ENCODE measurements at places on chromosomes 3 and 15.

DNA sequence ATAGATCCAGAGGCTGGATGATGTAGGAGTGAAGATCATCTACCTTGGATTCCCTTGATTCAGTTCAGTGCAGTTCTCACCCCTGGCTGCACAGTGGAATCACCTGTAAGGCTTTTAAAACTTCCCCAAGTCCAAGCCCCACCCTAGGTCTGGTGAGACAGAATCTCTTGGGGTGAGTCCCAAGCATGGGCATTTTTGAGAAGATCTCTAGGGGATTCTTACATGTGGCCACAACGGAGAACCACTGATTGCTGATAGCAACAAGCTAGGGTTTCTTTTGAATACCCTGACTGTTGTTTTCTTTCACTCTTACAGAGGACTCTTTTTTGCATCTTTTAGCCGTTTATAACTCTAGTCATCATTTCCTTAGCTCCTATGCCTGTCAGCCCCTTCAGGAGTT lies 204.9 kb upstream of the RASGRP1 start:
- DNase-seq, result no peak

- no peak for DNase-seq
These were observed 158.5 kb upstream of the TPM1 start for GRCh38 chr15:62883938-62884479.

DNA sequence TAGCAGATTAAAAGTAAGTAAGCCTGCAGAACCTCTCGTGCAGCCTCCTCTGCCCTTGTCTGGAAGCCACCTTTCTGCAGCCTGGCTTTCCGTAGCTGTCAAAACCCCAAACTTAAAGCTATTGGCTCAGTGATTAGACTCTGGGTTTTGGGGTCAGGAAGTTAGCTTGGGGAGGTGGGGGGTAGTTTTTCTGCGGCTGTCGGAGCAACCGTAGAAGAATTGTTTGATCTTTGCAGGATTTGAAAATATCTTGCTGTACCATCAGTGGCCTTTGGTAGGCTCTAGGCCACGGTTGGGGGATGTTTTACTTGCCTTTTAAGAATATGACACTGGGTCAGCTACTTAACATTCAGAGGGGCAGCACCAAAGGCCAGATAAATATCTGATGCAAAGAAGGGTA lies 88.4 kb upstream of the RASGRP1 start:
- no peak for DNase-seq

- no peak for DNase-seq
These were observed 224.2 kb downstream of the BCHE start for GRCh38 chr3:165613014-165613413.

GRCh38 chr15:64909546-64909945 lies 2.2 kb upstream of the ANKDD1A start:
- DNase-seq, result no peak

GRCh38 chr15:48674876-48675275 lies 29.4 kb upstream of the FBN1 start:
- no peak for DNase-seq

- no peak for DNase-seq
These were observed 320.2 kb upstream of the TBC1D5 start for GRCh38 chr3:18062657-18063025.

DNA sequence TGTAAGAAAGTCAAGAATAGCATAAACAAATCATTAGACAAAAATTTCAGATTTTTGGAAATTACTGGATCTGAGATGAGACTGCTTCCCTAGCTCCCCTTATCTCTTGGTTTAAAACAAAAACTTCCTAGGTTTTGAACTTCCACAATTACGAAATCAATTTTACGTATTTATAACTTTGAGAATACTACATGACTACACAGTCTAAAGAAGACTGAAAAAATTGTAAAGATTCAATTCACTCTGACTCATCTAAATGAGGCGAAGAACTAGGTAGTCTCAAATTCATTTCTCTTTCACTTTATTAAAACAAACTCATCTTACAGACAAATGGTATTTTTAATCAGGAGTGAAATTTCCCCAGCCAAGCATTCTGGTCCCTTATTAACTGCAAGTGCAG lies 10.3 kb downstream of the CCDC54 start:
- DNase-seq, result no peak

DNA sequence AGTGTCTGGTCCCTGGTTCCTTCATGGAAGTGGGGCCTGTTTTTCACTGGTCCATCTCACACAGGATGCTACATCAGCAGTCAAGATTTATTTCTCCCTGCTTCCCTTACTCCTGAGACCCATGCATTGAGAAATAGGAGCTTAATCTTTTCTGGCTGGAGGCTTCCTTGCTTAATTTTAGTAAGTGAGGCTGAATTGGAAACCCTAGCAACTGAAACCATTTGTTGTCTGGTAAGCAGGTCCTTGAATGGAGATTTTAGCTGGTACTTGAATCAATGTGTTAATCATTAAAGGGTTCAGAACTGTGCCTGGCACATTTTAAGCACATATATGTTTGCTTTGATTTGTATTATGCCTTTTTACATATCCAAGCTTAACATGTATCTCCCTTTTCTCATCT lies 20.2 kb upstream of the MEF2A start:
- no peak for DNase-seq

GRCh38 chr3:175608356-175608755 lies 749.2 kb downstream of the NAALADL2 start:
- DNase-seq, result peak; percentile 2

DNA sequence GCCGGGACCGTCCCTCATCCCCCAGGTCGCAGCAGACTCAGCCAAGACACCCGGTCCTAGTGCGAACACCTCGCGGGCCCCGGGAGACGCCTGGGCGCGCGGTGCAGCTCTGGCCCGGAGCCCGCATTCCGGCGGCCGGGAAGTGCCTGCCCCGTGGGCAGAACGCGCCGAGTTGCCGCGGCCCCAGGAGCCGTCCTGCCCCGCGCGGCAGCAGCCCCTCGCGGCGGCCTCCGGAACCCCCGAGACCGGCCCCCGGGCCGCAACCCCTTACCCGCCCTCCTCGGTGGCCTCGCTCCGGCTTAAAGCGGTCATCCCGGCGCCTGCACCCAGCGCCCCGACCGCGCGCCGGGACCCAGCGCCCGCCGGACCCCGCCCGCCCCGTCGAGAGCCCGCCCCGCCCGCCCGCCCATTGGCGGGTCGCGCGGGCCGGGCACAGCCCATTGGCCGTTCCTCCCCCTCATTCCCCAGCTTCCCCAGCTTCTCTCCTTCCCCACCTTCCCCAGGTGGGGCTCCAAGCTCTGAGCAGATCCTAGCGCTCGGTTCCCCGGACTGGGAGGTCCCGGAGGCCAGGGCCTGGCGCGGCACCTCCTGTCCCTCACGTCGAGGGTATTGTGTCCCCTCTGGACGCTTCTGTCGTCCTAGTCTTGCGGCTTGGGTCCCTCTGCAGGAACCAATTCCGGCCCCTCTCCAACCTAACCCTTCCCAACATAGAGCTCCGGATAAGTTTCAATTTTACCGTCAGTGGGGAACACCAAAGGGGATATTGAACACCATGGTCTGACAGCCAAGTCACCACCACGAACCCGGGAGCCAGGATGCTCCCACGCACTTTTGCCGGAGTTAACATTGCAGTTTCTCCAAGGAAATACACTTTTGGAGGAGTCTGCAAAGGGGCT lies at the start of gene GRAMD2A:
GRAMD2A (minus strand) TSS at position 328 of the 896 bp plus-strand sequence.
- DNase-seq, result no peak

DNA sequence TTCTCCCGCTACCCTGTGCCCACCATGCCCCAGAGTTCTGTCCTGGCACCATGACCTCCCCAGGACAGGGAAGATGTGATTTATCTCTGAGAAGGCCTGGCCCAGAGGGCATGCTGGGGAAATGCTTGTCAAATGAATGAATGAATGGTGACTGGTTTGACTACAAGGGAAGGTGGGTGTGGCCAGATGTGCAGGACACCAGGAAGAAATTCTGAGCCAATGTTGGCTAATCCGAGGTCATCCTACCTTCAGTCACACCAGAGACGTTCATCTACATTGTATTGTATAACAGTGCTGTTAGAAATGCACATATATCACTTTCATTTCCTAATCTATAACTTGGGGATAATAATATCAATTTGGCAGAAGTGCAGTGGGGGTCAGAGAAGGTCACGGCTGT lies 138.4 kb downstream of the FAM43A start:
- no peak for DNase-seq

- DNase-seq, result no peak
These were observed 293.0 kb upstream of the TLE3 start for GRCh38 chr15:70390723-70391122.

- DNase-seq, result no peak
These were observed 120.1 kb upstream of the NMNAT3 start for GRCh38 chr3:139797724-139798343.

DNA sequence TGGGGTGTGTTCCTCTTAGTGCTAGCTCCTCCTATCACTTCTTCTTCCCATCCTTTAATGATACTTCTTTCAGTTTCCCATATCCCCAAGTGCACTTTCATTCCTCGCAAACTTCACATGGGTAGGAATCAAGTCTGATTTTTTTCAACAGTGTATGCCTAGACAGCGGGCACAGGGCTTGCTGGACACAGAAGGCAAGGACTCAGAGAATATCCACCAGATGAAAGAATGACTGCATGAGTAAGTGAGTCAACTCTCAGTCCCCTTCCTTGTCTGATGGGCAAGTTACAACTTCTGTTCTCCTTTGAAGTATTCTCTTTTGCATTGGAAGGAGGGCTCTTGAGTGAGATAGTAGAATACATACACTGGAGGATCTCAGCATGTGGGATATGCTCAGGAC lies 3.1 kb upstream of the SQOR start:
- DNase-seq, result no peak

DNA sequence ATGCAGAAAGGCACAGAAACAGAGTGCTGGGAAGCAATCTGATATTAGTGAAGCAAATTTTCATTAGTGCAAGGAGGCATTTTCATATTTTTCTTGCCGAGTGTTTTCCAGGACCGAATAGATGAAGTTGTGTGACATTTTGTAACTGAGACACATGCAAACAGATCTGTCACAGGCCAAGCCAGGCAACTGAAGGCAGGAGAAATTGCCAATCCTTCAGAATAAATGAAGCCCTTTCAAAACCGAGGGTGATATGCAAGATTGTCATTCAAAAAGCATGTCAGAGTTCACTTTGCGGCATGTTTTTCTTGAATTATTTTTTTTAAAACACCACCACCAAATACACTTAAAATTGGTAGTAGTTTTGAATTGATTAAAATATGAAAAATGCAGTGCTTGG lies 6.2 kb downstream of the LMOD3 start:
- DNase-seq, result peak; percentile 69

DNA sequence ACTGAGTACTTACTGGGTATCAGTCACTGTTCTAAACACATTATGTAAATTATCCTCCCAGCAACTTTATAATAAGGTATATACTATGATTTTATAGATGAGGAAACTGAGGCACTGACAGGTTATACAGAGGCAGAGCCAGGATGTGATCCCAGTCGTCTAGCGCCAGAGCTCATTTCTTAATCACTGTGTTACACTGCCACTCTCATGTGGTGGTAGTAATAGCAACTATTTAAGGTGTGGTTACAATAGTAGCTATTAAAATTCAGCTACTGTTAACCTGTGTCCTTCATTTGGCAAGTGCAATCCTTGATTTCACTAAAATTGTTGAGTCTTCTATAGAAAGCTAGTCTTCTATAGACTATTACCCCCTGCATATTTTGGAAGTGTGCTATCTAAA lies 43.1 kb upstream of the TRPC1 start:
- DNase-seq, result no peak

DNA sequence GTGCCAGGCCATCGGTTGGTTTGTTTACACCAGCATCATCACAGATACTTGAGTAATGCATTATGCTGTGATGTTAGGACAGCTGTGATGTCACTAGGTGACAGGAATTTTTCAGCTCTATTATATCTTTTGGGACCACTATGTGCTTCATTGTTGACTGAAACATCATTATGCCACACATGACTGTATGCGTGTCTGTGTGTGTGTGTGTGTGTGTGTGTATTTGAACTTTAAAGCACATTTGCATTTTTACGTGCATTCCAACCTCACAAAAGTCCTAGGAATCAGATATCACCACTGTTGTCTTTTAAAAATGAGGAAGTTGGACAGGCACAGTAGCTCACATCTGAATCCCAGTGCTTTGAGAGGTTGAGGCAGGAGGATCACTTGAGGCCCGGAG lies 223.0 kb downstream of the TBL1XR1 start:
- DNase-seq, result no peak

DNA sequence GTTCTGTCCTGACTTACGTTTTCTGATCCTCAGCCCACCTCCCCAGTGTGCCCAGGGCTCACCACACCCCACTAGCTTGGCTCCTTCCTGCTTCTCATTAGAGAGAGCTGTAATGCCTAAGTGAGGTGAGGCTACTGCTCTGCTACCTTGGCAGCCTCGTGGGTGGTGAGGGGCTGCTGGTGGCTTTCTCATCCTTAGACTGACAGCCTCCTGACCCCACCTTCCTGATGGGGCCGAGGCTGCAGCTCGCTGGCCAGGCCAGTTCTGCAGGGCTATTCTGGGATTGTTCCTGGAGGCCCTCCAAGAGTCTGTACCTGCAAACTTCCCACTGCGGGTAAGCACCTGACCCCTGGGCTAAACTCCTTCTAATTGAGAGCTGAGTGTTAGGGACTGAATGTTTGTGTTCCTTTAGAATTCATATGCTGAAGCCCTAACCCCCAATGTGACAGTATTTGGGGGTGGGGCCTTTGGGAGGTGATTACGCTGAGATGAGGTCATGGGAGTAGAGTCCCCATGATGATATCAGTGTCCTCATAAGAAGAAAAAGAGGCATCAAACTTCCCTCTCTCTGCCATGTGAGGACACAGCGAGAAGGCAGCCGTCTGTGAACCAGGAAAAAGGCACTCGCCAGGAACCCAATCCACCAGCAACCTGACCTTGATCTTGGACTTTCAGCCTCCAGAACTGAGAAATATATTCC lies 38.1 kb upstream of the IQSEC1 start:
- DNase-seq, result no peak

- DNase-seq, result no peak
These were observed 980 bp downstream of the PARP9 start for GRCh38 chr3:122562923-122563716.

- DNase-seq, result no peak
These were observed 149.0 kb downstream of the SERPINI1 start for GRCh38 chr3:167884481-167884880.

DNA sequence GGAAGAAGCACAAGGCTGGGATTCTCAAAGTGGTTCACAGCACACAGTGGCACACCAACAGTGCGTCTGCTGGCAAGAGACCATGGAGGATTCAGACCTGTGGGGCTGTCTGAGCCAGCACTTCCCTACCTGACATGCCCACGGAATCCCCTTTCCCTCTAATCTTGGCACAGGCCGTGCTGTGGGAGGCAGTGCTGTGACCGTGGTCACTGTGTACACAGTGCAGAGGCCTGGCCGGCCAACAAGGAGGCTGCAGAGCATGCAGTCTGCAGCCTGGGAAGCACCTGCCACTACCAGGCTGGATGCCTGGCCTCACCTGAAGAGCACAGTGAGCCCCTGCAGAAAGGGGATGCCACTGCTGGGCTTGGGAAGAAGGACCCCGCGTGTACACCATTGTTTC lies 301.0 kb upstream of the LYSMD4 start:
- DNase-seq, result no peak

Data from putamen (tissue), 1 donor.